ENCODE measurements at places on chromosomes 4 and X. TPM values are rescaled to one million over a fixed set of nuclear protein-coding genes. Genes with fewer than 3 reads are reported as not detected.

CT45A3 gene
- not detected for total RNA-seq

SRPX2 gene
- total RNA-seq, result 9.5 TPM

DNA sequence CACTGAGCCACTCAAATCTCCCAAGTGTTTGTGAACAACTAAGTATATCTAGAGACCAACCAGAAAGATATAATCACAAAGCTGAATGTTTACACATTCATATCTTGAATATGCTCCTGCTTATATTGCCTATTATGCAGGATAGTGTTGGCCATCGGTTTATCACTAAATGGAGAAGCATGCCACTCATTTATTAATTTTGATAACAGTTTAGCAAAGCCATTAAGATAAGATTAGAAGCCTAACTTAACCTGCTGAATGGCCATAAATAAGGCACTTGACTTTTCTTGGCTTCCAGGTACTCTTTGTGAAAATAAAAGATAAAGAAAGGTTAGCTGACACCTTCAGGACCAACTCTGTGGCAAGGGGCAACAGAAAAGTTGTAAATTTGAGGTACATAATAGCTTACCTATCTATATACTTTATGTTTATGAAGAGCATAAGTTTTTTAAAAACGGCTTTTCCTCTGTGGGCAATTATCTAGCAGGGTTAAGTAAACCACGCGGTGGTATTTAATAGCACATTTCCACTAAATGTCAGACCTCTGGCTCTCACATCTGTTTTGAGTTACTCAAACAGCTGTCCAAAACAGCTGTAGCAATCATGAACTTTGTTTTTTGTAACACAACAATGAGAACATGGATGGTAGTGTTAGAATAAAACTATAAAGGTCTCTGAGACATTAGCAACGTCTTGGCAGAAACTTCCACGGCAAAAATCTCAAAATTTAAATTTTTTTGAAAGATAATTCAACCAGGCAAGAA is 58.8 kb upstream of the FTHL17 start:
- no peak for DNase-seq

DNA sequence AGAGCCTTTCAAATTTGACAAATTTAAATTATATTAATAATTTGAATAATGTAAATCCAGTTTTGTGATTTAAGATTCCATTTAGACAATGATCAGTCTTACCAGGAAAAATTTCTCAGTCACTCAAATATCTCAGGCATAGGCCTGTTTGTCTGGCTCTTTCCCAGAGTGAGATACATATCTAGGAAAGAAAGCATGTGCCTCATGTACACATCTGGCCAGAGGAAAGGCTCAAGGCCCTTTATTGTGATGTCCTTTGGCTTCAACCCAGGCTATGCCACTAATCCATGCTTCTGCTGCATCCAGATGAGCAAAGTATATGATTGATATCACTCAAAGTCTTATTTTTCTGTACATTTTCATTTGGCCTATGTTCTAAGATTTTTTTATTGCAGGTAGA is 473.3 kb upstream of the ADGRL3 start:
- no peak for DNase-seq

DNA sequence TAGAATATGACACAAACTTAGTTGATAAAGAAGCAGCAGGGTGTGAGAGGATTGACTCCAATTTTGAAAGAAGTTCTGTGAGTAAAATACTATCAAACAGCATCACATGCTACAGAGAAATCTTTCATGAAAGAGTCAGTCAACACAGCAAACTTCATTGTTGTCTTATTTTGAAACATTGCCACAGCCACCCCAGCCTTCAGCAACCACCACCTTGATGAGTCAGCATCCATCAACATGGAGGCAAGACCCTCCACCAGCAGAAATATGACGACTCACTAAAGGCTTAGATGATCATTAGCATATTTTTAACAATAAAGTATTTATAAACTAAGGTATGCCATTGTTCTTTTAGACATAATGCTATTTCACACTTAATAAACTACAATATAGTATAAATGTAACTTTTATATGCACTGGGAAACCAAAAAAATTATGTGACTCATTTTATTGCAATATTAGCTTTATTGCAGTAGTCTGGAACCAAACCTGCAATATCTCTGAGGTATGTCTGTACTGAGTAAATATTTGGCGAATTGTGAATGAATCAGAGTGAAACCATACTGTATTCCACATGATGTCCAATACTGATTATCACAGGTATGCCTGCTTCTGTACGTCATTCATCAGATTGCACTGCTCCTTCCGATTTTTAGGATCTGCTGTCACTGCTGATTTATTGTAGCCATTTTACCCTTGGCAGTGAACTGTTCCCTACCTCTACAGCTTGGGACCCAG is 11.6 kb downstream of the FRMPD4 start:
- DNase-seq, result no peak

GRCh38 chr4:109435635-109436034 is 2.0 kb downstream of the SEC24B start:
- DNase-seq, result no peak

DNA sequence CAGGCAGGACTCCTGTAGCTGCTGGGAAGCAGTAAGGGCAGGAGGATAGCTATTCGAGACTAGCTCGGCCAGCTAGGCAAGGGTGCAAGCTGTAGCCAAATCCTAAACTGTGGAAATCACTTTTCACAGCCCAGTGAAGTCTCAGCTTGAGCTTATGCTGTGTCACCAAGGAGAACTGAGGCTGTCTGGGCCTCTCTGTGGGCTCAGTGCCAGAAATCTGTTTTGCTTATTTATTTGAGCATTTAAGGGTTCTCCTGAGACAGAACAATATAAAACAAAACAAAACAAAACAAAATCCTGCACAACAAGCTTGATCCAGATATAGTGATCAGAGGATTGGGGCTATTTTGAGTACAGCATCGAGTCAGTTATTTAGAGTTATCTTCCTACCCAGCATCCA is 97.5 kb downstream of the FANCB start:
- DNase-seq, result no peak

DNA sequence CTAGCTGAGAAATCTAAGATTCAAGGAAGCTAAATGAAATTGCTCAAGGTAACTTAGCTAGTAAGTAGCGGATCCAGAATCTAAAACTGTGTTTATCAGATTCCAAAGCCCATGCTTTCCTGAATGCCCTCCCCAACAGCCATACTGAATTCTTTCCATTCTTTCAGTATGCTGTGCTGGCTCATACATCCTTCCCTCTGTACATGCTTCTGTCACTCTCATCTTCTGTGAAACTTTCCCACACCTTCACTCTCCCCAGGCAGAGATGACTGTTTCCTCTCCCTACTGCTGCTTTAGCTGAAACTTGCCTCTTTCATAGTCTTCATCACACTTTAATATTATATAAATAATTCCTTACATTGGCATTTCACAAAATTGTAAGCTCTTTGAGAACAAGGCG is 39.3 kb upstream of the SMARCAD1 start:
- DNase-seq, result no peak

DNA sequence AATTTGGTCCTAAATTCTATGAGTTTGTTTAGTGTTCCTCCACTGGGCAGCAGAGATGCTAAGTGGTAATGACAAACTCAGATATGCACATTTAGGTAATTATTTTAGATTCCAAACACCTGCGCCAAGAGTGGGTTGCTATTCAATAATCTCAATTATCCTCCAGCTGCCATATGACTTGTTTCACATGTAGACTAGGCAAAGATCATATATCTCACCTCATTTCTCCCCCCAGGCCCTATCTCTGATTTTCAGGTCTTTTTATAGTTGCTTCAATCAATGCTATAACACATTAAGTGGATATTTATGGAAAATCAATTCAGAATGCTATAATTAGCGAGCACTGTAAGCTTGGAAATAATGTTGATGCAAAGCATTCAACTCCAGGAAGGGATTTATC is 217.6 kb downstream of the KCTD8 start:
- DNase-seq, result no peak

All from left ventricle myocardium superior (tissue), 1 donor.